ENCODE measurements at places on chromosomes 13 and 19.

DNA sequence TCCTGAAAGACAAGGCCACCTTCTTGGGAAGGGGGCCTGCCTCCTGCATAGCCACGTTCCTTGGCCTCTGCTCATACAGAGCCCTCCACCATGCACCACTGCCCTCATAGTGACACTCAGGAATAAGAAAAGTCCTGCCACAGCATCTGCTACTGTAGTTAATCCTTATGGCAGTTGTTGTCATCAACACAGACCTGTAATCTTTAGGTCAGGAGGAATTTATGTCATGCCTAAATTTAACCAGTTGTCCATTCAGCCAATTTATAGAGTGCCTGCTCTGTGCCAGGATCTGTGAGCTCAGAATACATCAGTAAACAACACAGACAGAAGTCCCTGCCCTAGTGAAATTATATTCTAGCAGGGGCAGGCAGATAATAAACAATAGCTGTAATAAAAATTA, 44.4 kb downstream of the FAM124A start:
- no peak for DNase-seq

GRCh38 chr19:46076031-46076880, 35.5 kb upstream of the IGFL4 start:
- DNase-seq, result no peak

GRCh38 chr19:13652810-13653590, 111.3 kb upstream of the MRI1 start:
- DNase-seq, result no peak

DNA sequence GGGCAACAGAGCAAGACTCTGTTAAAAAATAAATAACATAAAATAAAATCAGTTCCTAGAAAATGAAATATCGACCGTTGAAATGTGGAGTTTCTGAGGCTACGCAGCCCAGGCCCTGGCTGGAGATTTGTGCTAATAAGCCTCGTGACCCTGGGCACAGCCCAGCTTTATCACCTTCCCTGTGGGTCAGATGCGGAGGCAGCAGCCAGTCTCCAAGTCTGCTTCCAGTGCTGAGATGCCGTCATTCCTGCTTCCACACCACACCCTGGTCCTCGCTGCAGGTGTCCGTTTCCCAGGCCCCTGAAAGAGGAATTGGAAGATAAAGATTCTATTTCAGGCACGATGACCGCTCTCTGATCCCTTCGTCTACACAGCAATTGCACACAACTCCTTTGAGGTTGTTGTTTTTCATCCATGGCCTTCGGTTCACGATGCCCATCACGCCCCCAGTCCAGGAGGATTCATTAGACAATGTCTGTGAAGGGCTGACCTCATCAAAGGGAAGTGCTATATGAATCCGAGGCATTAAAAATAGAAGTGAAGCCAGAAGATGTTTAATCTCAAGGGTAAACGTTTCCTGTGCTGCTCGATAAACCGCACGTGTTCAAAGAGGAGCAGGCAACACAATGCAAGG, 48.3 kb upstream of the ATP11A start:
- DNase-seq, result no peak

GRCh38 chr19:29084266-29084665, 128.7 kb downstream of the UQCRFS1 start:
- DNase-seq, result no peak

GRCh38 chr19:38709671-38710415, 34.4 kb downstream of the CAPN12 start:
- no peak for DNase-seq

DNA sequence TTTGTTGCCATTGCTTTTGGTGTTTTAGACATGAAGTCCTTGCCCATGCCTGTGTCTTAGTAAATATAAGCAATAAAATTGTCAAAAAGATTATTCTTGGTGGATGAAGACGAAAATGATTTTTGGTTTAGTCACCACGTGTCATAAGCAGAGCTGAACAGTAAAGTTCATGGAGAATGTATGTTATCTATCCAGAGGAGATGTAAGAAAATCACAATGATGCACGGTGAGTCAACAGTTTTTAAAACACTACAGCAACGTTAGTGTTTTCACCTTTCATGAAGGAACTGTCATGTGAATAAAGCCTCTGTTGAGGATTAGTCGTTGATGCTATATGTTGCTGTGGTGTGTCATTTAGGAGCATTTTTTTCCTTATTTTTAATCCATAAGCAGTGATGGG, 137.6 kb downstream of the GPC6 start:
- DNase-seq, result no peak

DNA sequence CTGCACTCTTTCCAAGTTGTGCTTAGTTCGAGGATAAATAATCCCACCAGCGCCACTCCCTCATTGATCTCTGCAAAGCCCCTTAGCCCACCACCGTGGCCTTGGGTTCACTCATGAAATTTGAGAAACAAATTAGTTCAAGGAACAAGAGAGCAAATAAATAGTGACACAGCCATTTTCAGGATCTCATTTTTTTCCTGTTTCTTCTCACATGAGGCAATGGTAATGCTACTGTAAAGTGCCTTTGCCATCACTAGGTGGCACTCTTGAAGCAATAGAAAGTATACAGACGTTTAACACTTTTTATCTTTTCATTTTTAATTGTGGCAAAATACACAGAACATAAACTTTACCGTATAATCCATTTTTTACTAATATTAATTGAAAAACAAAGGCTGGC, 76.8 kb upstream of the ZNF835 start:
- no peak for DNase-seq

Measured in NCI-H345 (cell line).